Activated naive CD4-positive, alpha-beta T cell treated with anti-CD3 and anti-CD28 coated beads for 36 hours (primary cell): ENCODE measurements at places on chromosomes 5 and 9. TPM values are rescaled to one million over a fixed set of nuclear protein-coding genes. Genes with fewer than 3 reads are reported as not detected.

Gene LRRC14B
- total RNA-seq = not detected

Gene ARL14EPL
- total RNA-seq = not detected

Gene NXNL2
- total RNA-seq = not detected

DNA sequence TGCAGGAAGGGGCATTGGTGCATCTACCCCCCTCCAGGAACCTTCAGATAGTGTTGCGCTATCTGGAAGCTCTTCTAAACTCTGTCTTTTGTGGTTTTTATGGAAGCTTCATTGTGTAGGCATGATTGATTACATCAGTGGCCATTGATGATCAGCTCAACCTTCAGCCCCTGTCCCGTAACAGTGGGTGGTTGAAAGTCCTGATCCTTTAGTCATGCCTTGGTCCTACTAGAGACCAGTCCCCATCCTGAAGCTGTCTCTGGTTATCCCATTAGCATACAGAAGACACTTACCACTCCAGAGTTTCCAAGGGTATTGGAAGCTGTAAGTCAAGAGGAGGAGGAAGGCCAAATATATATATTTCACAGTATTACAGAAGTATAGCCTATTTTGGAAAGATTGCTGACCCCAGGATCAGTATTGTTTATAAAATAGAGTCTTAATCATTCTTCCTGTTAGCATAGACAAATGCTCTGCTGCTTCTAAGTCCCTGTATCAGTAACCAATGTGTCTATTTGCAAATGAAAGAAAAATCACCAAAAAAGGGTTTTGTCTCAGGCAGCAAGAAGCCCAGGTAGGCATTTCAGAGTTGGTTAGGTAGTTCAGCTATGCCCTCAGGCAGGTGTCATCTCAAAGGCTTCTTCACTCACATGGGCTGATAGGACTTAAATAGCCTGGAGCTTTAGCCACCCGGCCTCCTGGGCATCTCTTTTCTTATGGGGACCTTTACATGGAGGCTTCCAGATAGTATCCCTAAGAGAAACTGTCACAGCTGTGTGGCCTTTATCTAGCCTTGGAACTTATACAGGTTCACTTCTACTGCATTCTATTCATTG lies 41.6 kb downstream of the SPIN1 start:
- H3K4me3 ChIP-seq = no peak overlapping the region
- peaks cover 11% of the 10 kb centered on the region for H3K4me1 ChIP-seq
- H3K27ac ChIP-seq = no peak overlapping the region

- DNase-seq = no peak
- no peak overlapping the region for H3K27ac ChIP-seq
- no peak overlapping the region for H3K4me3 ChIP-seq
These were observed 31.3 kb downstream of the SPRY4 start for GRCh38 chr5:142293486-142293885.

GRCh38 chr9:120926397-120926928 lies at the start of gene TRAF1:
TSS of gene TRAF1 (minus strand) at chr9:120926796. CDS start at chr9:120926075, 721 bp downstream.
- no peaks in the 10 kb centered on the region for H3K27me3 ChIP-seq
- H3K27ac ChIP-seq = peak within 1 kb of the TSS; percentile 98
- peaks cover 73% of the 10 kb centered on the region for H3K4me1 ChIP-seq
- DNase-seq = peak; percentile 44
